NCI-H526 treated with DMSO at 0.1 percent for 48 hours (cell line): ENCODE measurements at places on chromosomes 2 and 18.
A peak's percentile ranks its signal among the peaks of the same experiment; 100 is the strongest.

GRCh38 chr2:160812830-160813505 is 319.4 kb upstream of the RBMS1 start:
- no peak for DNase-seq

DNA sequence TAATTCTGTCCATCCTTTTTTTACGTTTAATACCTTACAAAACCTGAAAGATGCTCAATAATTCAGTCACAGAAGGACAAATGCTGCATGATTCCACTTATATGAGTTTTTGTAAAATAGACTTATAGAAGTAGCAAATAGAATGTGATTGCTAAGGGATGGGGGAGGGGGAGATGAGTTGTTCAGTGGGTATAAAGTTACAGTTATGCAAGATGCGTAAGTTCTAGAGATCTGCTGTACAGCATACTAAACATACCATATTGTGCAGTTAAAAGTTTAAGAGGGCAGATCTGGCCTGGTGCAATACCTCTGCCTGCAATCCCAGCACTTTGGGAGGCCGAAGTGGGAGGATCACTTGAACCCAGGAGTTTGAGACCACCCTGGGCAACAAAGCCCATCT is 78.8 kb downstream of the TET3 start:
- no peak for DNase-seq

DNA sequence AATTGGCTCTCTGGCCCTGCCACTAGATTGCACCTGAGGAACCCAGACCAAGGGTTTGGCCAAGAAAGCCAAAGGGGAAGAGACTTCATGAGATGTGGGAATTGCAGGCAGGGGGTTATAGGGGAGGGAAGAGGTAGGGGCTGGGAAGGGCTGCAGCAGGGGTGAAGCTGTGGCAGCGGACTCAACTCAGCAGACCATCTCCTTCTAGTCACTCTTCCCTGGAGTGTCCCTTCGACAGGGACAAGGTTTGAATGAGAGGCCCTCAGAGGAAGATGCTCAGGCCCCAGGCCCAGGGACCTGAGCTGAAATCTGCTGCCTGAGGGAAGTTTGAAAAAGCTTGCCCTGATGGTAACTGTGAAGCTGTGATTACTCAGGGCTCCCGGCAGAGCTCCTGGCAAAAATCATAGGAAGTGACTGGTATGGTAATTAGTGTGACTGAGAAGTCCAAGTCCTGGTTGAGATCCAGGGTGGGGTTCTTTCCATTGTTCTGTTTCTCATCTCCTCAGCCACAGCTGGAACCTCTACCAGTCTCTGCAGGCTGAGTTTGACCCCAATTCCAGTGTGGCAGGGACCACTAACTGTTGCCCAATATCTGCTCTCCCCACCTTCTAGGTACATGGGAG is 300.9 kb downstream of the CYP26B1 start:
- no peak for DNase-seq

DNA sequence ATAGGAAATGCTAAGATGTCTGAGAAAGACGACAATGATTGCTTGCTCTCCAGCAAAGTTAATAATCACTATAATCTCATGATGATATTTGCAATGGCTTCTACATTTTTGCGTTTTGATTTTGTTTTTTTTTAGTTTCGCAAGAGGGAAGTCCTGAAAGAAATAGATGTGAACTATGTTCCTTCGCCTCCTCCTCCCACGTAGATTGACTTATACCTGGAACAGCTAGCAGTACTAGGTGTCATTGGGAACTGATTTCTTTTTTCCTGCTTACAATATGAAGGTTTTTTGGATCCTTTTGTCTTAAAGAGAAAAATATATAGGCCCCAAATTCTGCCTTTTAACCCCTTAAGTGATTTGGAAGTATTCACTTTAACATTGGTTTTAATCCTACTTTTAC is 26.7 kb downstream of the ITPRID2 start:
- no peak for DNase-seq

- no peak for DNase-seq
These were observed 102.4 kb downstream of the VAPA start for GRCh38 chr18:10015941-10016819.

DNA sequence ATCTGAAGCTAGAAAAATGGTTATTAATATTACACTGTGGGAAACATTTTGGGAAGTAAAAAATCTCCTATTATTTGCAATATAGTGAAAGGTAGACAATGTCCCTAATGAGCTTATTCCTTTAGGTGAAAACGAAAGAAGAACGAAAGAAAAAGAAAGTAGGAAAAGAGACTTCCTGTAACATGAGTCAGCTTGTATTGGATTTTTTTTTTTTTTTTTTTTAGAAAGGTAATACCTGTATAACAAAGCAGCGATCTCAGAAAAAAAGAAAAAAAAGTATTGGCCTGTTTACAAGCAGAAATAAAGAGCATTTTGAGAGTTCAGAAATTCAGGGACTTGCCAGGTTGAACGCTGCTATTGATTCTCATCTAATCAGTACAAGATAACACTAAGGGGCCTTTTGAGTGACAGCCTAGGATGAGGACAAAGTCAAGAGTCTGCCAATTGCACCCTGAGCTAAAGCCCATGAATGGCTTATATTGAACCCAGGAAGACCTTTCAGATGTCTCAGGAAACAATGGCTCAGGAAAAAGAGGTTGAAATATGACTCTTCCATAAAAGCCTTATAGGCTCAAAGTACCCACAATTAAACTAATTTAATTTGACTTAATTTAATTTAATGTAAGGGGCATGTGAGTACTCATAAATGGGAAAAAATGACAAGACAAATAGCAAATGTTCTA is 615.6 kb upstream of the CDH2 start:
- DNase-seq = no peak

DNA sequence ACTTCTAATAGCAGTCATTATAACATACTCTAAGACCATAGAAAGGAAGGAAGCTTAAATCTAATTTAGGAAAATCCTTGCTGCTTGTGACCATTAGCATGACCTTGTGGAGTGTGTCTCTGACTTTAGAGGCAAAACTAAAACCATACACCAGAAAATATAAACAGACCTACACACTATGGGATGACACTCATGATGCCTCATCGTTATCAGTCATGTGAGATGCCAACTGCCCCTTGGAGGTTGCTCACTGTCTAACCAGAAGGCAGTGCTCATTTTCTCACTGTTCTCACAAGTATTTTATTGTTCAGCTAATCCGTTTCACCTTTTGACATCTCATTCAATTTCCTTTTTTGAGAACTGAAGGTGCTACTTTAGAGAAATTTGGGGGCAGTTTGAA is 376.9 kb downstream of the RND3 start:
- no peak for DNase-seq

DNA sequence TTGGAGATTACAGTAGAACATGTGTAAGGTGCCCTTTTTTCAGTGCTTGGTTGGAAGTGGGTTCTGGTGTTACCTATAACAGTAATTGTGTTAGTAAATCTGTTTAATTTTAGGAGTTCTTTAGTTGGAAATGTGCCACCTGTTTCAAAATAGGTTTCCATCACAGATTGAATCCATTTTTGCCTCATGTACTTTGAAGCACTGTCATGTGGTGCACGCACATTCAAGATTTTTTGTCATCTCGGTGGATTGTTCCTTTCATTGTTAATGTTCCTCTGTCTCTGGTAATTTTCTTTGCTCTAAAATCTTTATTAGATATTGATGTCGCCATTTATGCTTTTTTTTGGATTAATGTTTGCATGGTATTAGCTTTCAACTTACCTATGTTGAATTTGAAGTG is 1.3 kb downstream of the ATP9B start:
- DNase-seq = no peak

DNA sequence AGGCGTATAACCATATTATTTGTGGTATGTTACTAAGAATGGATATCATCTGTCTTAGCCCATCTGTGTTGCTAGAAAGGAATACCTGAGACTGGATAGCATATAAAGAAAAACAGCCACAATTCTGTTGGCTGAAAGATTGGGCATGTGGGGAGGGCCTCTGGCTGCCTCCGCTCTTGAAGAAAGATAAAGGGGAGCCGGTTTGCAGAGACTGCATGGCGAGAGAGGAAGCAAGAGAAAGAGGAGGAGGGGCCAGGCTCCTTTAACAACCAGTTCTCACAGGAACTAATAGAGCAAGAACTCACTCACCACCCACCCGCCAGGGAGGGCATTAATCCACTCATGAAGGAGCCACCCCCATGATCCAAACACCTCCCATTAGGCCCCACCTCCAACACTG is 29.2 kb upstream of the UXS1 start:
- no peak for DNase-seq

GRCh38 chr2:193907561-193907960 is 1712.8 kb upstream of the TMEFF2 start:
- no peak for DNase-seq

GRCh38 chr2:32484937-32485336 is 128.1 kb downstream of the BIRC6 start:
- DNase-seq = no peak

DNA sequence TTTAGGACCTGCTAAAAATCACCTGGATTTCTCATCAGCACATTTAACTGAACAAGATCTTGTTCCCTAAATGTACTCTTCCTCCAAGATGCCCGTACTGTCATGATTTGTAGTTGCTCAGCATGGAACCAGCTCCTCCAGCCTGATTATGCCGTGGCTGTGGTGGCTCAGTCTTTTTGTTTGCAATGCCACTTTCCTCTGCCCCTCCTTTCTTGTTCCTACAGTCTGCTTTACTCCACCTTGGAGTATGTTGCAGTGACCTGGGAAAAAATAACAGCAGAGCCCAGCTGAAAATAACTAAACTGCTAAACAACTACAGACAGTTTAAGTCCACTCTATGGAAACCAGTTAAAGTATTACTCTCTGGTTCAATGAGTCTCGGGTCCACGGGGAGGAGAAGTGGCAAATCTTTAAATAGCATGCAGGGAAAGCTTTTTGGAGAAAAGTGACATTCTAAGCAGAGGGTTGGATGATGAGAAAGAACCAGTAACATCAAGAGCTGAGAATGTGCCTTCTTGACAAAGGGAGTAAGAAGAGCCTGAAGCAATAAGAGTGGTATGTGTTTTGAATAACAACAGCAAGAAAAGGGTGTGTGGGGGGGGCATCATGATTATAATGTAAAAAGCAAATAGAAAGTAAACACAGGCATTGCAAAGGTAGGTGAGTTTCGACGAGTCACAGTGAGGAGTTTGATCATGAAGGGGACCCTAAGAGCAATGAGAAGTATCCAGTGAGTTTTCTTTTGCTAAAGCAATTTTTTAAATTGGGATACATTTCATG is 225.7 kb downstream of the TMX3 start:
- no peak for DNase-seq

- DNase-seq = peak; percentile 39
These were observed 495.8 kb downstream of the NRXN1 start for GRCh38 chr2:50535971-50536759.

DNA sequence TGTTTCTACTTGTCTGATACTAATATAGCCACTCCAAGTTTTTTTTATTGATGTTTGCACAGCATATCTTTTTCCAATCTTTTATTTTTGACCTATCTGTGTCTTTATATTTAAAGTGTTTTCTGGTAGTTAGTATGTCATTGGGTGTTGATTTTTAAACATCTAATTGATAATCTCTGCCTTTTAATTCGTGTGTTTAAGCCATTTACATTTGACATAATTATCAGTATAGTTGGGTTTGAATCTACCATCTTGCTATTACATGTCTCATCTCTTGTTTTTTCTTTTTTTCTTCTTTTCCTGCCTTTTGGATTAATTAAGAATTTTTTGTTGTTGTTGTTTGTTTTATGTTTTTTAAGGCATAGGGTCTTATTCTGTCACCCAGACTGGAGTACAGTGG is 44.2 kb downstream of the TAF1B start:
- no peak for DNase-seq

DNA sequence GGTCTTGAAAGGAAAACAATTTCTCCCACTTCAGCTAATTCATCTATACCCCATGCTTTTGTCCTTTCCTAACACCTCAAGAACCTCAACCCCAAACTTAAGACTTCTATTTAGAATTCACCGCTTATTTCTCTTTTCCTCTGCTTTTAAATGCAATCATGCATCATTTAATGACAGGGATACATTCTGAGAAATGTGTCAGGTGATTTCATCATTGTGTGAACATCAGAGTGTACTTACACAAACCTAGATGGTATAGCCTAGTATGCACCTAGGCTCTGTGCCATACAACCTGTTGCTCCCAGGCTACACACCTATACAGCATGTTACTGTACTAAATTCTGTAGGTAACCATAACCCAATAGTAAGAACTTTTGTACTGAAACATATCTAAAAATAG is 22.9 kb downstream of the ARL5A start:
- DNase-seq = no peak

DNA sequence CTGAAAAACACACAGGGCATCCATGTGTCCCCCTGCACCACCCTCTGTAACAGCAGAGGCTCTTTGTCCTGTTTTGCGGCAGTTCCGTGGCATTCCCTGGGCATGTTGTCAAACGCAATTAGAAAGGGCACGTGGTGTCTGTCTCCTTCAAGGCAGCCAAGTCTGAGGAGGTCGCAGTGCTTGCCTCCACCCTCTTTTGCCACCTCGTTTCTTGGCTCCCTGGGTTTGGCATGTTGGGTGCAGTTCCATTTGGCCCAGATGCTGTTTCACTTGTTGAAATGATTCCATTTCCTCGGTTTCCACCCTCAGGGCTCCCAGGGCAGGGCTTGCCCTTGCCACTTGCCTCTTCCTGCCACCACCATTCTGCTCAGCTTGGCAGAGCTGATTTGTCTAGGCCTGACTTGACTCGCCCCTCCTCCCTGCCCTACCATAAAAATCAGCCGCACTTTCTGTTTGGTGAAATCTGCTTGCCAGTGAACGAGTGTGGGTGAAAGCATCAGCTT is 12.4 kb downstream of the CCL20 start:
- no peak for DNase-seq

DNA sequence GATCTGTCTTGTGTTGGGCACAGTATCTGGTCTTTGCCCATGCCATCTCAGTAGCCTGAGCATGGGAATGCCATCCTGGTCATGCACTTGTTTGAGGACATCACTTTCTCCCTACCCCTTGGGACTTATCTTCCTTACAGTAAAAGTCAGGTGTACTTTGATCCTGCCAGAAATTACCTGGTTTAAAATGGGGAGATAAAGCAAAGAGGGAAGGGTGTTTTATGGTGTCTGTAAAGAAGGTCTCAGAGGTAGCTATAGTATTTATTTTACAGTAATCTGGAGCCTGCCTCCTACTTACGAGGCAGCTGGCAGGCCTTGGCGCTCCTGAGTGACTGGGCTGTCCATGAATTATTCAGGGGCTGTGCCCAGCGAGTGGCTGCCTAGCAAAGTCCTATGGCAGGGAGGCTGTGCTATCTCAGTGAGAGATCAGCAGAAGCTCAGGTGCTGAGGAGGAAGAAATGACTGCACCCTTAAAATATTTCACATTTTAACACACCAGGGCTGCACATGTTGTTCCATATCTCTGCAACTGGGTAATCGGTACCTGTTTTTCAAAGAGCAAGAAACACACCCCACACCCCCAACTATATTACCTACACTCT is 93.9 kb downstream of the SPTBN1 start:
- no peak for DNase-seq

DNA sequence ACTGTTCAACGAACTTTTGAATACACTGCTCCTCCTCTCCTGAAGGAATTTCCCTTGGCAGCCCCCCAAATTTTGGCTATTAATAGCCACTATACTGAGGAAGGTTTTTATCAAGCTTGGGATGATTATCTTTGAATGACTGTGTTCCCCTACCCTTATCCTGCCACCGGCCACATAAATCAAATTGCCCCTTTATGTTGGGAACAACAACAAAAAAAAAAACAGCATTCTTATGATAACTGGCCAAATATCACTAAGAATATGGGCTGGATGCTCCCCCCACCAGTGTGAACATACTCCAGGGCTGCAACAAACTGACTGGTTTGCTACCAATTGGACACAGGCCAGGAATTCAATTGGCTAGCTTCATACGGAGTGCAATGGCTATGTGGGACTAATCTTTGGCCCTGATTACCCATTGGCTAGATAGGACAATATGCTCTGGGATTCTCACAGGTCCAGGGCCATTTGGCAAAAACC is 20.6 kb downstream of the DUSP11 start:
- DNase-seq = no peak

GRCh38 chr18:11179959-11180519 is 30.7 kb upstream of the PIEZO2 start:
- no peak for DNase-seq
